ENCODE measurements at places on chromosomes 1 and 21.
A peak's percentile ranks its signal among the peaks of the same experiment; 100 is the strongest.

DNA sequence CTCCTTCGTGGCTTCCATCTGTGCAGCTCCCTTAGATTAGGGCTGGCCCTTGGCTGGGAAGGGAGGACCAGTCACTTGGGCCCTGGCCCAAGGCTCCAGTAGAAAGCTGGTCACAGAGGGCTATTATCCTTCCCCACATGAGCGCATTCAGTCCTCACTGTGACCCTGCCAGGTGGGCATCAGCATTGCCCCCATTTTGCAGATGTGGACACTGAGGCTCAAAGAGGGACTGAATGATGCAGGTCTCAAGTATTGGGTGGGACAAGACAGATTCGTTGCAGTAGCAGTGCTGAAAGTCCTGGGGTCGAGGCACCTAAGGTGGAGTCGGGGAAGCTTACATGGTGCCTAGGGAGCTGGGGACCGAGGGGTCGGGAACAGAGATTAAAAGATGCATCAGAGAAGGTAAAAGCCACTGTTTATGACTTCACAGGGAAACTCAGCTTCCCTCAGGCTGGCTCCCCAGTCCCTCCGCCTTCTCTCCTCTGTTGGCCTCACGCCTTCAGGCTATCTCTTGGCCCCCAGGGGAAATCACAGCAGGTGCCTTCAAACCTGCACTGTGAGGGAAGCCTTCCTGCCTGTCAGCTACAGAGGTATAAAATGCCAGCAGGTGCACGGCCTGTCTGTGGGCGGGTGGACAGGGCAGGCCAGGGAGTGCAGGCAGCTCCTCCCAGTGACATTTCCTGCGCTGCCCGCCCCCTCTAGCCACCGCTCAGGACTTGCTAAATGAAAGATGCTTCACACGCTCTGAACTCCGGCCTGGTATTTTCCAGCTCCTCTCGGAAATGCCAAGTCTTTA, 178.4 kb downstream of the GRIK3 start:
- no peak for DNase-seq

- DNase-seq, result no peak
Observed at GRCh38 chr1:221149111-221149510, 269.9 kb downstream of the HLX start.

- peak; percentile 15 for DNase-seq
Observed at GRCh38 chr21:17613242-17613676, 558 bp upstream of the BTG3 start.

DNA sequence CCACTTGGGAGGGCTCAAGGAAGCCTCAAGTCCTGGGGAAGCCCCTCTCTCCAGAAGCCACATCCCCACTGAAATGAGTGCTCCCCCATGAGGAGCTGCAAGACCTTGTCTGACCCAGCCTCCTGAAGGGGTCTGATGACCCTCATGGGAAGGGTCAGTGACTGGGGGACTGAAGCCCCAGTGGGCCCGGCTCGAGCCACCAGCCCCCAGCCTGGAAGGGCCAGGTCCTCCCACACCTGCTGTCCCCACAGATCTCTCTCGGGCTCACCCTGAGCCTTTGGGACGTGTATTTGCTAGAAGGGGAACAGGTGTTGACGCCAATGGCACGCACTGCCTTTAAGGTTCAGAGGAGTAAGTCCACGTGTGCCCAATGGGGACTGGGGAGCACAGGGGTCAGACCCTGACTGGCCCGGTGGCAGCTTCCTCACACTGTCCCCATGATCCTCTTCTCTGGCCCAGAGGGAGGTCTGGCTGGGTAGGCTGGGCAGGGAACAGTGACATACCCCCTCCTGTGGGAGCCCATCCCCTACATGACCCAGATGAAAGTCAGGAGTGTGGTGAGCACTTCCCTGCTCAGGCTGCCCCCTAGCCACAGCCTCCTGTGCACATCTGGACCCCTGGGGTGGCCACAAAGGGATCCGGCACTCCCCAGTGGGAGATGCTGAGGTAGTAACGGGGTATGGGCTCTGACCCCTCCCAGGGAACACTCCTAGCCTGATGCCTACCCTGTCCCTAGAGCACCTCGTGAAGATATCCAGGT, 12.4 kb upstream of the SRARP start:
- DNase-seq, result no peak

- no peak for DNase-seq
Observed at GRCh38 chr21:42120101-42120902, 49.2 kb downstream of the UMODL1 start.

Measured in ELR (cell line).